ENCODE measurements at places on chromosomes 12 and 14. TPM values are rescaled to one million over a fixed set of nuclear protein-coding genes. Genes with fewer than 3 reads are reported as not detected.

- peaks cover 13% of the 10 kb centered on the region for H3K4me1 ChIP-seq
- H3K27me3 ChIP-seq, result peaks cover 35% of the 10 kb centered on the region
- H3K27ac ChIP-seq, result peak within 1 kb of the TSS; percentile 34
- peak within 1 kb of the TSS; percentile 82 for H3K4me3 ChIP-seq
- DNase-seq, result peak; percentile 69
Measured at GRCh38 chr12:103495469-103496456, at the start of gene C12orf42. C12orf42 (minus strand) TSS chr12:103495968; CDS start chr12:103478426, 17,542 bp downstream.

DNA sequence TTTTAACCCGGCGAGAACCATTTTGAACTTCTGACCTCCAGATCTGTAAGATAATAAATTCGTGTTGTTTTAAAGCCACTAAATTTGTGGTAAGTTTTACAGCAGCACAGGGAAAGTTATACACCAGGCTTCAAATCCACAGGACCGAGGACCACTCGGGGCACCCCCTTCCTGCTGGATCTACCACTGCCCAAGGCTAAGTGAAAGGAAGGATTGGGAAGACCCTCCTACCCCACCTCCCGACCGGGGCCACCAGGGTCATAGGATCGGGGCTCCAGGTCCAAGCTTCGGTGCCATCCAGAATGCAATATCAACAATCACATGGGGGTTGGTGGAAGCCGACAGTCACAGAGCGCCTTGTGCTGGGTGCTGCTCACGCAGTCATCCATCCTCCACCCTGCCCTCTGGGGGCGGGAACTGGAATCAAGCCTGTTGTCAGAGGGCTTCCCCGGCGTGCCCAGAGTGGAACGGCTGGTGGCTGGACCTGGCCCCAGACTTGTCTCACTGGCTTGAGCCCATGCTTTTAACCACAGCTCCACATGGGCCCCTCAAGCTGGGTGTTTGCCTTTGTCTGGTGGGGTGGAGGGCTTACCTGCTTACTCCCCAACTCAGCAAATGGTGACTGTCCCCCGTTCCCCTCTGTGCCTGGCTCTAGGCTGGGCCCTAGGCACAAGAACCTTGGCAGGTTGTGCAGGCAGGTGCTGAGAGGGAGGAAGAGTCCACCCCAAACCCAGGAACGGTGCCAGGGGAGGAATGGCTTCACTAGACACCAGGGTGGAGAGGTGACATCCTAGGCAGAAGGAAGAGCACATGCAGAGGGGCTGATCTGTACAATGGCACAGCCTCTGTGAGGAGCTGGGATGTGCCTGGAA lies 180.3 kb upstream of the RTL1 start:
- no peak for DNase-seq
- no peaks in the 10 kb centered on the region for H3K4me1 ChIP-seq

- no peak overlapping the region for H3K27ac ChIP-seq
- H3K36me3 ChIP-seq, result no peaks in the 10 kb centered on the region
- peaks cover 17% of the 10 kb centered on the region for H3K27me3 ChIP-seq
- no peak overlapping the region for H3K4me3 ChIP-seq
- no peaks in the 10 kb centered on the region for H3K4me1 ChIP-seq
Measured at GRCh38 chr14:76473481-76474263, 97.7 kb downstream of the ESRRB start.

- no peak for DNase-seq
- no peaks in the 10 kb centered on the region for H3K27me3 ChIP-seq
Measured at GRCh38 chr12:27779416-27779919, 565 bp upstream of the KLHL42 start.

- H3K36me3 ChIP-seq, result no peaks in the 10 kb centered on the region
- DNase-seq, result peak; percentile 72
- H3K4me1 ChIP-seq, result peaks cover 1% of the 10 kb centered on the region
- peak overlapping the region; percentile 61 for H3K4me3 ChIP-seq
- H3K27ac ChIP-seq, result no peak overlapping the region
- peaks cover 46% of the 10 kb centered on the region for H3K27me3 ChIP-seq
Measured at GRCh38 chr12:131830335-131830913, 2.2 kb downstream of the MMP17 start.

- H3K27ac ChIP-seq, result no peak overlapping the region
- no peaks in the 10 kb centered on the region for H3K27me3 ChIP-seq
- no peak overlapping the region for H3K4me3 ChIP-seq
Measured at GRCh38 chr14:84988357-84988756, 541.6 kb upstream of the FLRT2 start.

DNA sequence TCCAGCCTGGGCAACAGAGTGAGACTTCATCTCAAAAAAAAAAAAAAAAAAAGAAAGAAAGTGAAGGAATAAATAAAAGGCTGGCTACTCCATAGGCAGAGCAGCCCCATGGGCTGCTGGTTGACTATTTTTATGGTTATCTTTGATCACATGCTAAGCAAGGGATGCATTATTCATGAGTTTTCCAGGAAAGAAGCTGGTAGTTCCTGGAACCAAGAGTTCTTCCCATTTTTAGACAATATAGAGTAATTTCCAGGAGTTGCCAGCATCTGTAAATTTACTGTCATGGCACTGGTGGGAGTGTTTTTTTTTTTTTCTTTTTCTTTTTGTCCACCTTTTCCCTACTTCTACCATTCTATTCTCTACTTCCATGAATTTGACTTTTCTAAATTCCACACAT lies 24.2 kb downstream of the FGD4 start:
- peaks cover 5% of the 10 kb centered on the region for H3K27me3 ChIP-seq
- no peak overlapping the region for H3K27ac ChIP-seq
- peaks cover 4% of the 10 kb centered on the region for H3K36me3 ChIP-seq
- DNase-seq, result no peak
- H3K4me3 ChIP-seq, result no peak overlapping the region

GRCh38 chr14:38526826-38527501 lies 271.1 kb upstream of the CLEC14A start:
- no peak overlapping the region for H3K4me3 ChIP-seq
- H3K27me3 ChIP-seq, result peaks cover 3% of the 10 kb centered on the region
- no peak overlapping the region for H3K27ac ChIP-seq
- no peaks in the 10 kb centered on the region for H3K4me1 ChIP-seq
- H3K36me3 ChIP-seq, result no peaks in the 10 kb centered on the region

DNA sequence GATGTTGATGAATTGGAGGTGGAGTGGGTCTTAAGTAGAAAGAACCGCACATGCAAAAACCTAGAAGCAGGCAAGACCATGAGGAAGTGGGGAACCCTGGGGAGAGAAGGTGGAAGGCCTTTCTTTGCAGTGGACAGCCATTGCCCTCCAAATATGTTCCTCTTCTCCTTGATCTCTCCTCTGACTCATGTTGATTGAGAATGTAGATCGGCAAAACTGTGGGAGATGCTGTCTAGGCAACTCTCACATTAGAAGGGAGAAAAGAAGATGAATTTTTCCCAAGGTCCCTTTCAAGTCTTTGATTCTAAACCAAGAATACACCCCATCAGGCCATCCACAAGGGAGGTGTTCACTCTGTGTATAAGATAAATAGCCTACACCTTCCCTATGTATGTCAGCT lies 257.5 kb downstream of the MSRB3 start:
- peaks cover 9% of the 10 kb centered on the region for H3K4me1 ChIP-seq
- no peak overlapping the region for H3K27ac ChIP-seq
- H3K27me3 ChIP-seq, result peaks cover 2% of the 10 kb centered on the region
- no peaks in the 10 kb centered on the region for H3K36me3 ChIP-seq
- DNase-seq, result no peak
- no peak overlapping the region for H3K4me3 ChIP-seq

- H3K27me3 ChIP-seq, result peaks cover 34% of the 10 kb centered on the region
- no peaks in the 10 kb centered on the region for H3K36me3 ChIP-seq
- H3K4me3 ChIP-seq, result no peak overlapping the region
- H3K27ac ChIP-seq, result no peak overlapping the region
- H3K4me1 ChIP-seq, result no peaks in the 10 kb centered on the region
Measured at GRCh38 chr12:98438656-98439230, 76.6 kb upstream of the TMPO start.

GRCh38 chr12:66941150-66941549 lies 262.3 kb upstream of the GRIP1 start:
- no peak overlapping the region for H3K27ac ChIP-seq
- no peaks in the 10 kb centered on the region for H3K36me3 ChIP-seq
- H3K4me1 ChIP-seq, result no peaks in the 10 kb centered on the region
- no peak for DNase-seq
- peaks cover 5% of the 10 kb centered on the region for H3K27me3 ChIP-seq
- no peak overlapping the region for H3K4me3 ChIP-seq

DNA sequence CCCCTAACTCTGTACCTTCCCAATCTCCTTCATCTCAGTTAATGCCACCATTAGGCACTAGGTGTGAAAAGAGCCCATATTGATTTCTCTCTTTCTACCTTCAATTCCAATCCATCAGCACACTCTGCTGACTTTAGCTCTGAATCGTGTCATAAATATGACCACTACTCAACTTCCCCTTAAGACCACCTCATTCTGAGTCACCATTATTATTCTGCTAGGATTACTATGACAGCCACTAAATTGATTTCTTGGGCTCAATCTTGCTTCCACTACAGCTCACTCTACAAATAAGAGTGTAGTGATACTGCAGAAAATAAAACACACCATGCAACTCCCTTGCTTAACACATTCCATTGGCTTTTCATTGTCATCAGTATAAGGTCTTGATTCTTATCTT lies 1449.0 kb upstream of the FLRT2 start:
- no peak for DNase-seq
- H3K27me3 ChIP-seq, result no peaks in the 10 kb centered on the region
- H3K36me3 ChIP-seq, result no peaks in the 10 kb centered on the region
- H3K4me3 ChIP-seq, result no peak overlapping the region
- H3K4me1 ChIP-seq, result no peaks in the 10 kb centered on the region

DNA sequence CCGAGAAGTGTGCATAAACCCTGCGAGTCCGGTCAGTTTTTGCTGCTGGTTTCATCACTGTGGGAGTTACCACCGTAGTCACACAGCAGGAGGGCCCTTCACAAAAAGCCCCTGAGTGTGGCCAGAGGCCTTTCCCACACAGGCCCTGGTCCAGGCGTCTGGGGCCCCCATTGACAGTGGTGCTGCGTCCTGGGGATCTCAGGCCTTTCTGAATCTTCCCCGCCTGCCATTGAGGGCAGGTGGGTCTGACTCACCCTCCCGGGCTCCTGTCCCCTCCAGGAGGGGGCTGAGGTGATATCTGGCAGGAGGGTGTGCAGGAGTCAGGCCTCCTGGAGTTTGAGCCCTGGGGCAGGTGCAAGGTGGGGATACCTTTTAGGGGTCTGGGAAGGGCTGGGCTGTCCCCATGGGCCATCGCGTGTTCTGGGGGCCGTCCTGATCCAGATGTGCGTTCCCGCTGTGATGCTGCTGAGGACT lies 358.5 kb downstream of the TMEM121 start:
- H3K27me3 ChIP-seq, result peaks cover 6% of the 10 kb centered on the region
- DNase-seq, result no peak
- no peaks in the 10 kb centered on the region for H3K36me3 ChIP-seq
- no peak overlapping the region for H3K27ac ChIP-seq

DNA sequence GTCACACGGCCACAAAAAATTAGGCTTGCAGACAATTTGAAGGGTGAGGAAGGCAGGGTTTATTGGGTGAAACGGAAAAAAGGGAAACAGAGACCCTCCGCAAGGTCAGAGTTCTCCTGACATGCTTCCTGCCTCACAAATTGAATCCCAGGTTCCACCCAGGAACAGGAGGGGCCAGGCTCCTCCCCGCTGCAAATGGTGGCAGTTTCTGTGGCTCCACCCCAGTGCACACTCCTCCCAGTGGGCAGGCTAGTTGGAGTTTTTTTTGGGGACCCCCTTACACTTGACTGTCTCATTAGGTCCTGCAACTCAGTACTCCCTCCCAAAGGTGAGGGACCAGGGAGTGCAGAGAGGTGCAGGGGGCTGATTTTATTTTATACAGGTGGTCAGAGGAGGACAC lies 39.4 kb upstream of the PPP1CC start:
- no peak for DNase-seq
- no peaks in the 10 kb centered on the region for H3K27me3 ChIP-seq
- no peak overlapping the region for H3K4me3 ChIP-seq
- H3K4me1 ChIP-seq, result peaks cover 17% of the 10 kb centered on the region
- no peak overlapping the region for H3K27ac ChIP-seq
- peaks cover 2% of the 10 kb centered on the region for H3K36me3 ChIP-seq

- DNase-seq, result no peak
- H3K36me3 ChIP-seq, result peaks cover 3% of the 10 kb centered on the region
- peak overlapping the region; percentile 89 for H3K27ac ChIP-seq
- H3K4me1 ChIP-seq, result peaks cover 31% of the 10 kb centered on the region
Measured at GRCh38 chr12:121096199-121096798, 36.4 kb upstream of the P2RX7 start.

DNA sequence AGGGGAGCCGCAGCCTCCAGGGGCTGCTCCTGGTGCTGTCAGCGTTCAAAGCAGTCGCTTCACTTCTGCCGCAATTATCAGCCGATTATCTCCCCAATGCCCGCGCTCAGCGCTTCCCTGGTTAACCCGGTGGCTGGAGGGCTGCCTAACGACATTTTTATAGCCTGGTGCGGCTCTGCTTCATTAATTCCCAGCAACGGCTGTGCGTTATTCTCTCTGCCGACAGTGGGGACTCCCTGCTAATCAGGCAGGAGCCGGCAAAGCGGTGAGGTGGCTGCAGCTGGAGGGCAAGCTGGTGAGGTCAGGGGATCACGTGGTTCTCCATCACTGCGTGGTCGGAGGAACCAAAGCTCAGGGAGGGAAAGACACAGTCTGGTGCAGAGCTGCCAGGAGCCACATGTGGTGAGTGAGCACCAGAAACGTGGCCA lies 62.9 kb downstream of the GLRX5 start:
- peaks cover 21% of the 10 kb centered on the region for H3K27me3 ChIP-seq
- H3K4me3 ChIP-seq, result no peak overlapping the region
- no peak overlapping the region for H3K27ac ChIP-seq
- H3K4me1 ChIP-seq, result no peaks in the 10 kb centered on the region

- no peaks in the 10 kb centered on the region for H3K27me3 ChIP-seq
- H3K27ac ChIP-seq, result peak overlapping the region; percentile 35
- H3K4me1 ChIP-seq, result peaks cover 47% of the 10 kb centered on the region
- H3K36me3 ChIP-seq, result peaks cover 40% of the 10 kb centered on the region
Measured at GRCh38 chr14:91138511-91139359, 24.9 kb downstream of the DGLUCY start.

DNA sequence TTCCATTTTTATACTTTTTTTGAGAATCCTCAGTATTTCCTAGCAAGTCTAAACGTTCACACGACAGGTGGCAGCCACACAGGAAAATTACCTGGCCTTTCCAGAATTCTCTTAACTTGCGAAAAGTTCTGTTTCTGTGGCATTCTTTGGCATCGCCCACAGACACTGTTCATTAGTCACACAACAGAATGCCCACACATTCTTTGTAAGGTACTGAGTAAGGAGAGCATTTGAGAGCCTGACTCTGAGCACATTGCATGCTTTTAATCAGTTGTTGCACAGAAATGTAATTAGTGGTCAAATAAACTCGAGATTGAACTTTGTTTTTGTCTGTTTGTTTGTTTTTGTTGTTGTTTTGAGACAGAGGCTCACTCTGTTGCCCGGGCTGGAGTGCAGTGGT lies 52.4 kb downstream of the LMNTD1 start:
- no peak overlapping the region for H3K4me3 ChIP-seq
- H3K36me3 ChIP-seq, result no peaks in the 10 kb centered on the region
- H3K27ac ChIP-seq, result no peak overlapping the region
- H3K27me3 ChIP-seq, result peaks cover 8% of the 10 kb centered on the region

- H3K27me3 ChIP-seq, result no peaks in the 10 kb centered on the region
- DNase-seq, result peak; percentile 48
- H3K36me3 ChIP-seq, result no peaks in the 10 kb centered on the region
- peak overlapping the region; percentile 33 for H3K27ac ChIP-seq
- peaks cover 29% of the 10 kb centered on the region for H3K4me1 ChIP-seq
Measured at GRCh38 chr12:98399532-98399931, 115.9 kb upstream of the TMPO start.

ZFHX2 gene
- 1.4 TPM for total RNA-seq

TIGAR gene
- 11.4 TPM for total RNA-seq

MYRFL gene
- not detected for total RNA-seq

ZNF641 gene
- total RNA-seq, result 21.3 TPM

PRB2 gene
- total RNA-seq, result not detected

LHX5 gene
- not detected for total RNA-seq

DNAH10 gene
- total RNA-seq, result 0.34 TPM

C12orf42 gene
- total RNA-seq, result 4.8 TPM

TDRD9 gene
- 0.62 TPM for total RNA-seq

MYBPC1 gene
- not detected for total RNA-seq
